Lung (tissue), 17 donors: ENCODE measurements at places on chromosomes 7 and 10. TPM values are rescaled to one million over a fixed set of nuclear protein-coding genes. Genes with fewer than 3 reads are reported as not detected.

GRCh38 chr10:79012567-79012966 is 56.2 kb upstream of the ZMIZ1 start:
- DNase-seq: no peak

DNA sequence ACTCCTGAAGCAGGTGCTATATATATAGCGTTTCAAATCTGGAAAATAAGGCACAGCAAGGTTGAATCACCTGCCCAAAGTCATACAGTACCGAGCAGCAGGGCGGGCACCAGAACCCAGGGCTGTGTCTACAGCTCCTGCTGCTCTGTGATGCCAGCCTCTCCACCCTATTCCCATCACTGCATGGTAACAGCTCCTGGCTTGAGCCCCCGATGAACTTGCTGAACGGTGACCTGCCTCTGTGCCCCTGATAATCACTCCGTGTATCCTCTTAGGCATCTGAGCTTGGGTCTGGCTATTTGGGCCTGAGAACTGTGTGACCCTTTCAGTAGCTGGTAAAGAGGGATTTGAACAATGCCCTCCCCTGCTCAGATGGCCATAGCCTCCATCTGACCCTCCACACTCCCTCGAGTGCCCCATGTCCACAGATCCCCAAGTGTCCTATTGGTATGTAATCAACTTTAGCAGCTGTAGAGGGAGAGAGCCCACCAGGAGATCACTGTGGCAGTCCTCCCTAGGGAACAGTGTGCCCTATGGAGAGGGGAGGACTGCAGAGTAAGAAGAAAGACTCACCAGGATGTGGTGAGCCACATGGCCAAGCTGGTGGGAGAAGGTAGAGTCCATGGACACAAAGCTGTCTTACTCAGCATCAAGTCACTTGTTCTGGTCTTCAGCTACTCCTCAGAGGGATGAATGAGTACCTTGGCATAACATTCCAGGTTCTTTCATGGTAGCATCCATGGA is 1.1 kb upstream of the ARHGAP22 start:
- no peak for DNase-seq

DNA sequence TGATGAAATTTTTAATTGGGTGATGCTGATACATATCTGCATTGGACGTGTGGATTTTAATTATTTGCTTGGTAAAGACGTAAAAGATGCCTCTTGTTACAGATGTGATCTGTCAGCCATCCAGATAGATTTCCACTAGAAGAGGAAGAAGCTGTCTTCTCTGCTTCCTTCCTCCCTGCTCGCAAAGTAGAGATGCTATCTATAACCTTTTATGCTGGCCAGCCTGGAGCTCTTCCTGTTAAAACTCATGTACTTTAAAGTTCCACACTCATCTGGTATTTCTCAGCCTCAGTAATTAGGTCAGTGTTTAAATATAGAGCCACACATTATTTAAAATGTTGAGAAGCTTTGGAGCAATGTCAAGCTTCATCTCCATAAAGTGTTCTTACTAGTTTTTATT is 51.2 kb upstream of the TMEM229A start:
- peak; percentile 31 for DNase-seq

- no peak for DNase-seq
Measured at GRCh38 chr7:147646568-147646967, 944.0 kb upstream of the C7orf33 start.

DNA sequence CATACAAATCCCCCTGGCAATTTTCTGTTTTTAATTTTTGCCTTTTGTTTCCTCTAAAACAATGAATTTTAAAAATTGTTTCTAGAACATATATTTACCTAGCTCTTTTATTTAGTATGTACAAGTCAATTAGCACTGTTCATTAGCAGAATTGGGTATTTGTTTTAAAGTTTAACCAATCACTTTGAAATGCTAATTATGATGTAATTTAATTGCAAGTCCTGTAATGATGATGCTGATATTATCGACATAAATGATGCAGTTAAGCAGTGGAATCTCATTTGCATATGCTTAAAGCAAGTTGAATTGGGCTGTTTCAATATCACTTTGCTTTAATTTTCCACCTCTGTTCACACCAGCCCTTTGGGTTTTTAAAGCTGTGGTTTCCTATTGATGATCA is 2.7 kb downstream of the FOXP2 start:
- no peak for DNase-seq

DNA sequence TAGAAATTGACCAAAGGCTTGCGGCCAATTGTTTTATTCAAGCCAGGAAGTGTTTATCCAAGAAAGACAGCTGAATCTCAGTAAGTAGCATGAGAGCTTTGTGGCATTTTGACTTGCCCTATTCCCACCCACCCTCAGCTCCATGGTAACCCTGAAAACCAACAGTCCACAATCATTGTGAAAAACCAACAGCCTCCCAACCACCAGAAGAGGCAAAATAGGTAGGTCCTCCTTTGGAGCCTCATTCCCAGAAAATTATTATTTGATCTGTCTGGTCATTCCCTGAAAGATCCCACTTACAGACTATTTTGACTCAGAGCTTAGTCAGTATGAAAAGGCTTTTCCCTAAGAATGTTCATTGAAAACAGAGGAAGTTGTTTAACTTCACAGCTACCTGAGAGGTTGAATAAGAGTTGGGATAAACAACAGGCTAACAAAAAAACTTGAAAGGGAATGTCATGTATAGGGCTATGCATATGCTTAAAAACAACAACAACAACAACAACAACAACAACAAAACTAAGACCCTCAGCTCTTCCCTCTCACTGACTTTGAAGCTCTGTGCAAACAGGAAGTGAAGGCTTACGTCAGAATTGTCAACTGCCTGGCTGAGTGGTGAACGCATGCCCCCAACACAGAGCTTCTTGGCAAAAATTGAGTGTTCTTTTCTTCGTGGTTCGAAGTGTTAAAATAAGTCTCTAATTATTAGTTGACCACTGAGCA is 11.2 kb downstream of the KPNA7 start:
- DNase-seq: no peak

DNA sequence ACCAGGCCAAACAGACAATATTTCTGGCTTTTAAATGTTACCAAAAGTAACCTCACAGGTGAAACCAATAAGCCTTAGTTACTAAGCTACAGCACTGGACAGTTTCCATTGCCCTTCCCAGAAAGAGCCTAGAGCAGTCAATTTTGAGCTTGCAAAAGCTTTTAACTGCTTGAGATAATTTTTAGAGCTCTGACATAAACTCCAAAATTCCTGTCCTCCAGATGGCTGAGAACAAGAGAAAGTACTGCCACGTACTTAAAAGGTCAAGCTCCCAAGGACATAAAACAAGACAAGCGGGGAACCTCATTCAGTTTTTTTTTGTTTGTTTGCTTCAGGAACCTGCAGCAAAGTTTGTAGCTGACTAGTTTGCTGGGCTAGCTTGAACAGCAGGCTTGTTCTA is 54.1 kb downstream of the BBS9 start:
- DNase-seq: no peak

DNA sequence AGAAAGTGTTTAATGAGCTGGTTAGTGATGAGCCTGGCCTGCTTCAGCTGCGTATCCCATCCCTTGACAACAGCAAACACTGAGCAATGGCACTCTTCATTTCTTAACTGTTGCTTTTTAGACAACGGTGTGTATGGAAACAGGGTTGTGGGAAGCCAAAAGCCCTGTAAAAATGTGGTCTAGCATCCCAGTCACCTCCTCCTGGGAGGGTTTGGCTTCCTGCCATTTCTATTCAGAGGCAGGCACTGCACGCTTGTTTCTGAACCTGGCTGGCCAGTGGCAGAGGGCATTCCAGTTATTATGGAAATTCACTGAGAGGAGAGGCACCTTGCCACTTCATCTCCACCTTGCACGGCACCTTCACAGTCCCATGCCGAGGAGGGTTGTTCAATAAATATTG is 123.0 kb upstream of the ADARB2 start:
- DNase-seq: no peak

- DNase-seq: no peak
Measured at GRCh38 chr7:80722616-80723195, 84.3 kb downstream of the CD36 start.

DNA sequence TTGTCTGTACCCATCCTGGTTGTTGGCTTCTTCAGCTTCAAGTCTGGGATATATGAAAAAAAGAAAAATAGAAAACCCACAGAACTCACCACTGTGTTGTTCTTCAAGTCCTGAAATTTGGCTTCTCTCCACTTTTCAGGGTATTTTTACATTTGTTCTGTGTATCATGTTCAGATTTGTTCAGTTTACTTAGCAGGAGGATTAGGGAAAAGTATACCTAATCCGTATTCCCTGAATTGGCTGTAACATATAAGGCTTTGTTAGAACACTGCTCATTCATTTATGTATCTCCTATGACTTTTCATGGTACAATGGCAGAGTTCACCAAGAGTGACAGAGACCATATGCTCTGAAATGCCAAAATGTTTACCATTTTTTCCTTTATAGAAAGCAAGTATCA is 146.9 kb downstream of the PTN start:
- DNase-seq: no peak

DNA sequence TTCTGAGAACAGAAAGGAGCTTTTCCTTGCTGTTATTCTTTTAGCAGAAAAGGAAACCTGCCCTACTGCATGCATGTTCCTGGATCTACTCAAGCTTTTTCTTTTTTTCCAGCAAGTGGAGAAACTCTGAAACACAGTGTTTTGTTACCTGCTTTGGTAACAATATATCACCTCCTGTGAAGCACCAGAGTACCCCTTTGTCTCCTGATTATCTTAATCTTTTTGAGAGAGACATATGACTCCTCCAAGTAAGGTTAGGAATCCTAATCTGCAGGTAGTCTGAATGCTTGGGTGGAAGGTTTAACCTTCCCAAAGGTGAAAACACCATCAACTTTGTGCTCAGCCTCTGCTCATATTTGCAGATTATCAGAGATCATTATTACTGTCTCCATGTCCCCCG is 93.1 kb downstream of the MAPK8 start:
- DNase-seq: no peak

GRCh38 chr7:128020159-128020558 is 11.1 kb downstream of the LRRC4 start:
- no peak for DNase-seq

- DNase-seq: no peak
Measured at GRCh38 chr10:54148508-54148907, 652.5 kb downstream of the PCDH15 start.

DNA sequence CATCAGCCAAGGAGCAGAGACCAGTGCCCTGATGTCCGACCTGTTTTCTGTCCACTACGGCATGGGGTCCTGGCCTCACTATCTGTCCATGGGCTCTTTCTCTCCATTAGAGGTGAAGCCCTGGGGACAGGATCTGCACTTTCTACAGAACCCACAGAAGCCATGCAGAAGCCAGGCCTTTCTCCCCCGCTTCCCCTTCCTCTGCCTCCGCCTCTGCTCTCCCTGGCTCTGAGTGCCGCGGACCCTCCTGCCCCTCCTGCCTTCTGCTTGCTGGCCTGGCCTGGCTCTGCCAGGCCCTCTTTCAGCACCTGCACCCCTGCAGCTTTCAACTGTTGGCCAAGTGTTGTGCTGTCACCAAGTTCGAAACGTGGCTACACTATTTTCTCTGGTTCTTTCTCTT is 439.8 kb upstream of the ZMIZ1 start:
- DNase-seq: no peak

DNA sequence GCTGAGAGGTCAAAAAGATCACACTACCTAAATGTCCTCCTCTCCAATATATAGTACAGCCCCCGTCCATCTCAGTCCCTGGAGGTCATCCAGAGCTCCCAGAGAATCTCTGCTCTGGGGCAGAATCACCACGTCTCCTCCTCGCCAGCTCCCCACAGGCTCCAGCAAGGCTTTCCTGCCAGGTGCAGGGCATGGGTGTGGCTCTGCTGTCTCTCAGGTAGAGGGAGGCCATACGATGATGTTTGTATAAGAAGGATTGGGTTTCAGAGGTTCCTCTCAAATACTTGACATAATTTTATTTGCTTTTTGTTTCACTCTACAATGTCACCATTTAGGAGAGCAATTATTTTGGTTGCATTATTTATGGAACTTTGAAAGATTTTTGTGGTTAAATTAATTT is 98.3 kb upstream of the PRSS58 start:
- no peak for DNase-seq

OAT gene
- total RNA-seq: 50.2 TPM

TDRD1 gene
- total RNA-seq: 0.25 TPM

ADAMTS14 gene
- total RNA-seq: 1.1 TPM

RAB18 gene
- 84.5 TPM for total RNA-seq

MALRD1 gene
- 5.6 TPM for total RNA-seq

AGMO gene
- total RNA-seq: 0.74 TPM

PDGFA gene
- total RNA-seq: 26.1 TPM

COL26A1 gene
- total RNA-seq: 4.7 TPM
